Activated naive CD8-positive, alpha-beta T cell treated with anti-CD3 and anti-CD28 coated beads for 36 hours (primary cell): ENCODE measurements at places on chromosomes 3 and 15. TPM values are rescaled to one million over a fixed set of nuclear protein-coding genes. Genes with fewer than 3 reads are reported as not detected.

ASB14 gene
- not detected for total RNA-seq

SLC51A gene
- total RNA-seq: not detected

LYZL4 gene
- total RNA-seq: not detected

ITIH3 gene
- not detected for total RNA-seq

BNC1 gene
- total RNA-seq: not detected

PLSCR5 gene
- not detected for total RNA-seq

SYNPR gene
- total RNA-seq: not detected

FAM107A gene
- total RNA-seq: not detected

SEMA3B gene
- 1.6 TPM for total RNA-seq

SLCO3A1 gene
- total RNA-seq: 2.7 TPM

IRAK2 gene
- total RNA-seq: 3.1 TPM

IMPG2 gene
- total RNA-seq: 0.14 TPM

TUSC7 gene
- not detected for total RNA-seq

ALPK3 gene
- 0.04 TPM for total RNA-seq

ALS2CL gene
- total RNA-seq: 1.3 TPM

GOLGA8J gene
- total RNA-seq: not detected

CCDC39 gene
- not detected for total RNA-seq

LMOD3 gene
- not detected for total RNA-seq

FAM3D gene
- total RNA-seq: not detected

DCBLD2 gene
- total RNA-seq: 2.1 TPM

FOXL2 gene
- not detected for total RNA-seq

TLR9 gene
- 1.4 TPM for total RNA-seq

TRPM1 gene
- total RNA-seq: not detected
